Tongue (tissue), 3 donors: ENCODE measurements at places on chromosomes 7 and 10. TPM values are rescaled to one million over a fixed set of nuclear protein-coding genes. Genes with fewer than 3 reads are reported as not detected.

GRCh38 chr10:60042914-60043313, 136.6 kb upstream of the CCDC6 start:
- DNase-seq, result no peak

DNA sequence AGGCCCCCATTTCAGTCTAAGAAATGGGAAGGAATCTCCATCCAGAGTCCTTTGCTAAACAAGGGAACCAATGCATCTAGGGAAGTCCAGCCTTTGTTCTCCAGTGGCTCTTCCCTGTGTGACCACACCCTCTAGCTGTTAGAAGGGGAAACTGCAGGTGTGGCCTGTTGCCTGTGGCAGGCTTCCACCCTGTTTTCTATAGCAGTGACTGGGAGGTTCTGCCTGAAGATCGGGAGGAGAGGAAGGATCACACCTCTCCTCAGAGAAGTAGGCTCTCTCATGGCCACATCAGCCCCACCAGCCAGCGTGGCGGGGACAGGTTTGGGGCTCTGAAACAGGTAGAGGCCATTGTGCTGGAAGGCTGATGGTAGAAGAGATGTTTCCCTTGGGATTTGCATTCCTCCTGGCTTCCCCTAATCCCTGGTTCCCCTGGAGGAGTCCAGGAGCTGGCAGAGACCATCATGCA, 47.7 kb upstream of the TRIM8 start:
- peak; percentile 68 for DNase-seq

GRCh38 chr7:31724696-31725095, 37.7 kb downstream of the PPP1R17 start:
- no peak for DNase-seq

GRCh38 chr10:84342584-84342983, 14.2 kb downstream of the CCSER2 start:
- no peak for DNase-seq

DNA sequence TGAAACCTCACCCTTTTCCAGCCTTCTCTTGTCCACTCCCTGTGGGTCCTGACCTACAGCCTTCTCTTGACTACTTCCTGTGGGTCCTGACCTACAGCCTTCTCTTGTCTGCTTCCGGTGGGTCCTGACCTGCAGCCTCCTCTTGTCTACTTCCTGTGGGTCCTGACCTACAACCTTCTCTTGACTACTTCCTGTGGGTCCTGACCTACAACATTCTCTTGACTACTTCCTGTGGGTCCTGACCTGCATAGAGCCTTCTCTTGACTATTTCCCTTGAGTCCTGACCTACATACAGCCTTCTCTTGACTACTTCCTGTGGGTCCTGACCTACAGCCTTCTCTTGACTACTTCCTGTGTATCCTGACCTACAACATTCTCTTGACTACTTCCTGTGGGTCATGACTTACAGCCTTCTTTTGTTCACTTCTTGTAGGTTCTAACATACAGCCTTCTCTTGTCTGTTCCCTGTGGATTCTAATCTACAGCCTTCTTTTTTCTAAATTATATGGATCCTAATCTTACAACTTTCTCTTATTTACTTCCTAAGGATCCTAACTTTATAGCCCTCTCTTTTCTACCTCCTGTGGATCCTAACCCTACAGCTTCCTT, 36.5 kb downstream of the C10orf71 start:
- no peak for DNase-seq

DNA sequence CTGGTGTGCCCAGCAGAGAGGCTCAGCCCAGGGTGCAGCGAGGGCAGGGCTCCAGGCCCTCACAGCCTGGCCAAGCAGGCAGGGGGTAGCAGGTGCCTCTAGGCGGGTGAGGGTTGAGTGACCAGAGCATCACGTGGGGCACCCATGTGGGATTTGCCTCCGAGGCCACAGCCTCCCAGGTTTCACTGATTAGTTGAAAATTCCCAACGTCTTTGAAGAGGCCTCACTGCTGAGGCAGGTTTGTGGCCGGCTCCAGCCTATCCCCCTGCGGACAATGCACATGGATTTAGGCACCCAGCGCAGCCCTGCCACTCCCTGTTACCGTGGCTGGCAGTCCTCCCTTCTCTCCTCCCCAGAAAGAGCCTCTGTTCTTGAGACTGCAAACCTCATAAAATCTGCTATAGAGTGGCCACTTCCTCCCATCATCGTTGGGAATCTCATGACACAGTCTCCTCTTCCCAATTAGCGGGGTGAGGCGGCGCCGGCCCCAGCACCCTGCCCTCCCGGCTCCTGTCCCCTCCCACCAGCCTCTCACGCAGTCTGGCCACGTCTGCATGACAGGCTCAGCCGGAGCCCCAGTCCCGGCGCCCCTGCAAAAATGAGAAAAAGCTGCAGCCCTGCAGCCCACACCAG, 10.8 kb downstream of the MYL10 start:
- no peak for DNase-seq

Gene GPR22
- not detected for total RNA-seq

Gene ADCYAP1R1
- total RNA-seq, result 8.3 TPM

DNA sequence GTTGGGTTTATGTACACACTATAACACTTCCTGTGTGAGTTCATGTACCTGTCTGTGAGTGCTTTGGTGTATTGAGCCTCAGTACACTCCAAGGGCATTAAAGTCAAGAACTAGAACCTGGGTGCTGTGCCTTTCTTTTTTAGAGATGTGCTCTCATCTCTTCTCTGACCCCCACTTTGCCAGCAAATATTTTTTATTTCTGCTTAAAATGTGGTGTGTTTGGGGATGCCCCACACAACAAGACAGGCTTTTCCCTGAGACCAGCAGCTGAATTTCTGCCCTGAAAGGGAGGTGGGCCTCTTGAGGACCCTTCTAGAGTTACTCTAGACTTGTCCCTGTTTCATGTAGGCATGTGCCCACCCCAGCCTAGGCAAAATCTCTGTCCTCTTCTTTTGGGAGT, 14.3 kb downstream of the KCTD7 start:
- DNase-seq, result no peak

- no peak for DNase-seq
Measured at GRCh38 chr10:122475591-122476332, 14.4 kb downstream of the HTRA1 start.

- DNase-seq, result peak; percentile 24
Measured at GRCh38 chr7:132250480-132251326, 325.6 kb downstream of the PLXNA4 start.

GRCh38 chr10:129964611-129965424, 744 bp upstream of the EBF3 start:
- DNase-seq, result peak; percentile 42

- peak; percentile 18 for DNase-seq
Measured at GRCh38 chr10:127044186-127044585, 139.0 kb downstream of the DOCK1 start.

- no peak for DNase-seq
Measured at GRCh38 chr7:80623503-80624252, 14.8 kb upstream of the CD36 start.

Gene SPACDR
- not detected for total RNA-seq
